ENCODE measurements at places on chromosomes 6 and 20.

DNA sequence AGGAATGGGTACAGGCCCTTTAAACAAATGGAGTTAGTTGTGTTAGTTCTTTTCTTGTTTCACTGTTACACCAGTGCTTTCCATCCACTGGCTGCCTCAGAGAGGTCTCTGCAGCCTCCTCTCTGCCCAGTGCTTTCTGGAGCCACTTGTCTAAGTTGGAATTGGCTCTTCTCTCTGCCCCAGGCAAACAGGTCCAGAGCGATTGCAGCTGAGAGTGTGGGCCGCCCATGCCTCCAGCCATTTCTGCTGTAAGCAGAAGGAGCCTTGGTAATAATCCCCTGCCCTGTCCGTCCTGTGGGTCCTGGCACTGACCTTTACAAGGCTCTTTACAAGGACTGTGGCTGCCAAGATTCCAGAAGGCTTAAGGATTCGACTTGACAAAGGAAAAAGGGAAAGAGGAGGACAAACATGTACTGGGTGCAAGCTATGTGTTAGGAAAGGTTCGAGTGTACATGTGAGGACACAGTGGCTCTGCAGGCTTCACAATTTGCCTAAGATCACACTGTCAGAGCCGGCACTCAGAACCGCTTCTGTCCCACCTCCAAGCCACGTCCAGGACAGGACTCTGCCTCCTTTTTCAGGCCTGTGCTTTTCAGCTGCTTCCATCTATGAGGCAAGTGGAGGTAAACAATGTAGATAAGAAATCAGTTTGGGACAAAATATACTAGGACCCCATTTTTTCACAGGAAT is 88.5 kb downstream of the POPDC3 start:
- DNase-seq, result no peak

DNA sequence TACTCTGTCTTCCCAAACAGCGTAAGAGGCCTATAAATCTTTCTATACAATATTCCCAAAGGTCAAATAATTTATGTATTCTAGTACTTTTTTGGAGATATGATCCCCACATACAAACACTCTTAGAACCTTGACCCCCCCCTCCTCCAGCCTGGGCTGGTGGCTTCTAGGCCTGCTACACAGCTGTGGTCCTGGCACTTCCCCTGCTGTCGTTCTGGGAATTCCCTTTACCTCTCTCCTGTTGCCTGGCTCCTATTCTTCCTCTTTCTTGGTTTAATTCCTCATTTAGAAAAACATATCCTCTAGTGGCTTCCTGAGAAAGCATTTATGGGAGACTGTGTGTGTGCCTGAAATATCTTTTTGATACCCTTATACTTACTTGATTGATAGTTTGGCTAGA is 4.1 kb upstream of the TXLNB start:
- no peak for DNase-seq

DNA sequence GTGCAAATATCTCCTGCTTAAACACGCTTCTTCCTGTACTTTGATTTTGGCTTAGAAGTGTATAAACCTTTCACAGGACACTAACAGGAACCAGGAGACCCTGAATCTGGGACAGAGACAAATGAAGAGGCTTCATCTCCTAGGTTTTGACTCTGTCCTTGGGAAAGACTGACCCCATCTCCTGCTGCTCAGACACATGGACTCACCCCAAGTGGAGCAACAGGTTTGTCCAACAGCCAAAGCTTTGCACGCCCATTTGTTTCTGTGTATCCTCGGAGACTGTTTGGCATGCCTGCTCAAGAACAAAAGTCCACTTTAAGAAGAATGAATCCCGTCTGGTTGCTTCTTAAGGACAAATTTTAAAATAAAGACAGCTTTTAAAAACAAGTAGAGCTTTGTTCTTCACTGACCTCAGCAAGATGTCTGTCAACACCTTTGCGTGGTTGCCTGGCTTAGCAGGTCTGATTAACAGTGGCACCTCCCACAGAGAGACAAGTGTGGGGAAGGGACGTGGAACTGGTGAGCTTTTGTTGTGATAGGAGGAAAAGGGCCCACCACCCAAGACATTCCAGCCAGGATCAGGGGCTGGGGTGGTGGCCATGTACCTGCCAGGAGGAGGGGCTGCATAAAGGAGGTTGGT is 202.6 kb downstream of the SOD2 start:
- no peak for DNase-seq

DNA sequence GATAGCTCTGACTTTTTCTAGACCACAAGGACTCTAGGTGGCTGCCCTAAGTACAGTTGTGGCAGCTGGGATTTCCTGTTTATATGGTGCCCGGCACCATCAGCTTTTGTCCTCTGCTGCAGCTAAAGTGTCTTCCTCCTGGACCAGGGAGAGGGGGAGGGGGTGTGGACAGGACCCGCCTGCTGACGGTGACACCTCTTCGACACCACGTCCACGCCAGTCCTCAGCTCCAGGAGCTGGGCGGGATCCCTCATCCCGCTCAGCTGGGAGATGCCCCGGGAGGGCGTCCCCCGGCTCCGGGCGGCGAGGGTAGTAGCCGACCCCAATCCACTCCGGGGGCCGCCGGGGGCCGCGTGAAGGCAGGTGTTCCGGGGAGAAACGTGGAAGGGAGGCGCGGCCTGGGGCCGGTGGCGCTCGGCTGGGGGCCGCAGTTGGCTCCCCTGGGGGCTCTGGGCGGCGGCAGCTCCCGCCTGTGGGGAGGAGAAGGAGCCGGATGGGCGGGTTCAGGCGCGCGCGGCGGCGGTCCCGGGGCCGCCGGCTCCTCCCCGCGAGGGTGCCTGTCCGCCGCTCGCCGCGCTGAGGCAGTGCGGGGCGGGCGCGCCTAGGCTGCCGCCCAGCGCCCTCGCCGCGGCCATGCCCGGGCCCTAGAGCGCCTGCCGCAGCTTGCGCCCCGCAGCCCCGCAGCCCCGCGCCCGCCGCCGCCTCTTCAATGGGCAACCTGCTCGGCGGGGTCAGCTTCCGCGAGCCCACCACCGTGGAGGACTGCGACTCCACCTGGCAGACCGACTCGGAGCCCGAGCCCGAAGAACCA is at the start of gene OGFRL1:
TSS of gene OGFRL1 (plus strand) at position 584 of the 811 bp plus-strand sequence. CDS start at position 710, 126 bp downstream.
- peak; percentile 70 for DNase-seq

- peak; percentile 37 for DNase-seq
Observed at GRCh38 chr20:50115041-50115512, 2.1 kb upstream of the UBE2V1 start.

DNA sequence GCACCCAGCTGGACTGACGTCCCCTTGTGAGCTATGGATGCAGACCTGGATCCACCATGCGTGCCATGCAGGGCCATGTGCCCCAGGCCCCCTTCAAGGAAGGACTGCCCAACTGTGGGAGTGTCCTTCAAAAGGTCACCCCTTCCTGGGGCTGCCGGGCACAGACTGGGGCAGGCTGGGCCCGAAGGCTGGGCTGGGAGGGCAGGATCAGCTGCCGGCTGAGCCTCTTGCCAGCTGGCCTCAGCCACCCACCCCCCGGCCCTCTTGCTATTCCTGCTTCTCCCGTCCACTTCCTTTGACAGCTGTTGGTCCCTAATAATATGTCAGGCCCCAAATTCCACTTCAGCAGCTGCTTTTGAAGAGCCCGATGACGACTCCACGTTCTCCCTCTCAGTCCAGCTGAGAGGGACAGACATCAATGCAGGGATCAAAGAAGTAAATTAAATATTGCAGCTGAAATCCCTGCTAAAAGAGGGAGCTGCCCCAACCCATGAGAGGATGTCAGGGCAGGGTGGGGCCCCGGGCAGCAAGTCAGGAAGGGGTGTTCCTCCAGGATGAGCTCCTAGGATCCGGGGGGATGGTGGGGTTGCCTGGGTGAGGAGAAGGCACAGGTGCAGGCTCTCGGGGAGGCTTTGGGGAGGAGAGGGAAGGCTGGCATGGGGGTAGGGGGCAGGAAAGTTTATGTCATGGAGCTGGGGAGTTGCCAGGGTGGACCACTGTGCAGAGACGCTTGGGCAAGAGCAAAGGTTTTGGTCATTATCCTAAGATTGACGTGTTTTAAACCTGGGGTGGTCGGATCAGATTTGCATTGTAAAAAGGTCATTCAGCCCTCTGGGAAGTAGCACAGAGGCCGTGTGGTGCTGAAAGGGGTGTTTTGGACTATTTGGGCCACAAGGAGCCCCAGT is 185.0 kb downstream of the ANKRD60 start:
- DNase-seq, result no peak

DNA sequence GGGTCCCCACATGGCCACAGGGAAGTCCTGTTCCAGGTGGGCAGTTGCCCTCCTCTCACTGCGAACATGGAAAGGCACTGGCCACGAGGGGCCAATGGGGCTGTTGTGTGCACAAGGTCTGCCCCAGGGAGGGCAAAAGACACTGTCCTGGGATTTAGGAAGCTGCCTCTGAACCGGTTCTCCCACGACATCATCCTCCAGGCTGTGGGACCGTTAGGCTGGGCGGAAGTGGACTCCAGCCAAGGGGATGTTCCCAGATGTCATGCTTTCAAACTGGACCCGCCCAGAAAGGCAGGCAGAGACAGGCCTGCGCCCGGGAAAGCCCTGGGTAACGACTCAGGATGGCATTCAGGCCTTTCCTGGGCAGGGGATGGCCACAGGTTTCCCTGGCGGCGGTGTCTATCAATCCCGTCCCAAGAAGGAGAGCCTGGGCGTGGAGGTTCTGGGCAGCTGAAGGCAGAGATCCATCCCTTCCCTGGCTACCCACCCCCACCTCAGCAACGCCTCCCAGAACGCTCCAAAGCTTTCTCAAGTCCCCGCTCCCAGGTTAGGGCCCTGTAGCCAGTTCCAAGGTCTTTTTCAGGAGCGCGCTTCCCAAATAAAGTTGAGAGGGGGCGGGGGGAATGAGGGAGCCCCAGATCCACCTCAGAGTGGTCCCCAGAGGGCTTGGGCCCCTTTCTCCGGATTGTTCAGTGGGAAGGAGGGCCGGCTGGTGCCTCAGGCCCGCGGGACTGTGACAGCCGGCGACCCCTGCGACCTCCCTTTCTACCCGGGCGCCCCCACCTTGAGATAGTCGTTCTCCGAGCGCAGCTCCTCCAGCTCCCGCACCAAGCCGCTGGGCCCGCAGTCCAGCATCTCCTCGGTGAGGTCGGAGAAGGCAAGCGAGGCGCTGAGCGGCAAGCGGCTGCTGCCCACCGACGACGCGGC is 13.8 kb upstream of the TLDC2 start:
- DNase-seq, result peak; percentile 47

DNA sequence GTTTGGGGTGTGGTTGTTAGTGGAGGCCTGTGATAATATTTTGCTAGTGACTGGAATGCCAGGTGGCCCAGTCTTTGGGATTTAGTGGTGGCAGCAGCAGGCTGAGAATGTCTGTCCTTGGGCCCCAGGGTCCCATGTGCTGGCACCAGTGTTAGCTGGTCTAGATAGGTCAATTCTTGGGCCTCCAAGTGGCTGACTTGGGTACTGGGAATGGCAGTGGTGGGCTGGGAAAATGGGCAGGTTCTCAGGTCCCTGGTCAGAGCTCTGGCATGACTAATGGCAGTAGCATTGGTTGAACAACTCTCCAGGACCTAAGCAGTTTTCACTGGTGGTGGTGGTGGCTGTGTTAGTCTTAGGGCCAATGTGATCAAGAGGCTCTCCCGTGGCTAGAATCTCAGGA is 50.3 kb downstream of the OLIG3 start:
- no peak for DNase-seq

DNA sequence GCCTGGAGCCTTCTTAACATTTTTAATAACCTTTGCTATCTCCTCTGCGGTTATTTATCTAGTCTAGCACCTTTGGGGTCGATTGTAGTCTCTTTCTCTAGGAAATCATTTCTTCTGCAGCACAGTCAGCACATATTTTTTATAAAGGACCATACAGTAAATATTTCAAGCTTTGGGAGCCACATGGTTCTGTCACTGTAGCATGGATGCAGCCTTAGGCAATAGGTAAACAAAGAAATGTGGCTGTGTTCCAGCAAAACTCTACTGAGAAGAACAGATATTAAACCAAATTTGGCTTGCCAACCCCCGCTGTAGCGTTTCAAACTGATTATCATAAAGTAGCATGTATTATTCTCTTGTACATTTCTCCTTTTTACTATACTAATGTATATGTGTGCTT is 95.7 kb downstream of the SLC23A2 start:
- DNase-seq, result no peak

DNA sequence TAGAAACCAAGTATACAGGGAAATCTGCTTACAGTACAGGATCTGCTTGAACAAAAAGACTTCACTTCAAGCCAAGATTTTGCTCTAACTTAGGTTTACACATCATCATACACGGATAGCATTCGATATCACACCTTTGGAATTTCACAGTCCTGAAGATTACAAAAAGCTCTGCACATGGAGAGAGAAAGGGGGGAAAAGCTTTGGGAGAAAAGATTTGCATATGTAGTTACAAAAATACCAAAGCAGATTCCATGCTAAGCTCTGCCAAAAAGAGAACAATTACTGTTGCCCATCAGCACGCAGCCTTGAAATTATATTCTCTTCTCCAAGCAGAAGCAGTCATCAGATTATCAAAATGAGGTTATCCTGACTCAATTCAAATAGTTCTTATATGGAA is 62.0 kb downstream of the HIVEP2 start:
- DNase-seq, result no peak

GRCh38 chr6:134097114-134097707 is 44.8 kb upstream of the SLC2A12 start:
- DNase-seq, result peak; percentile 51

- DNase-seq, result peak; percentile 55
Observed at GRCh38 chr6:34132486-34133185, 13.3 kb downstream of the GRM4 start.

GRCh38 chr6:110950440-110950839 is 8.1 kb upstream of the GTF3C6 start:
- no peak for DNase-seq

GRCh38 chr6:15447546-15448267 is 201.8 kb downstream of the JARID2 start:
- DNase-seq, result no peak

DNA sequence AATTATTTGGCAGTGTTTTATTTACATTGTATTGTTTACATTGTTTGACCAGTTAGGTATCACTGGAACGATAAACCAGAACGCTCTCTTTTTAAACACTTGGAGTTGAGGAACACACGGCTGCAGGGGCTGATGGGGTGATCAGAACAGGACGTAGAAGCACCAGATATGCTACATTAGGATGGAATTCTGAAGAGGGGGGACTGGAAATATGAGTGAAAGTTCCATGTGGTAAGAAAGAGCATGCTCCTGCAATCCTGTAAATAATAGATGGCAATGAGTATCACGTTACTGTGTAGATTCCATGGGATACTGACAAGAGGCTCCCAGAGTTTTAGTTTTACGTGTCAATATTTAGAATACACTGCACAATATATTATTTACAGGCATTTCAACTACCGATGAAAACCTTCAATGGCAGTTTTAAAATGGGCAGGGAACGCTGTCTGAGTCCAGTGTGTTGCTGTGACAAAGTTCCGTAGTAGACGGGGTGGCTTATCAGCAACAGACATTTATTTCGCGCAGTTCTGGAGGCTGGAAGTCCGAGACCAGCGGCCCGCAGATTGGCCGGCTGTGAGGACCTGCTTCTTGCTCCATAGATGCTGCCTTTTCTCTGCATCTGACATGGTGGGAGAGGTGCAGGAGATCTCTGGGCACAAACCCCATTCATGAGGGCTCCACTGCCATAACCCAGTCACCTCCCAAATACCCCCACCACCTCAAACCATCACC is 43.1 kb downstream of the SYNJ2 start:
- no peak for DNase-seq

GRCh38 chr20:50403565-50404418 is 106.4 kb upstream of the PTPN1 start:
- no peak for DNase-seq
